NCI-H2029 (cell line): ENCODE measurements at places on chromosomes 13 and 19.

DNA sequence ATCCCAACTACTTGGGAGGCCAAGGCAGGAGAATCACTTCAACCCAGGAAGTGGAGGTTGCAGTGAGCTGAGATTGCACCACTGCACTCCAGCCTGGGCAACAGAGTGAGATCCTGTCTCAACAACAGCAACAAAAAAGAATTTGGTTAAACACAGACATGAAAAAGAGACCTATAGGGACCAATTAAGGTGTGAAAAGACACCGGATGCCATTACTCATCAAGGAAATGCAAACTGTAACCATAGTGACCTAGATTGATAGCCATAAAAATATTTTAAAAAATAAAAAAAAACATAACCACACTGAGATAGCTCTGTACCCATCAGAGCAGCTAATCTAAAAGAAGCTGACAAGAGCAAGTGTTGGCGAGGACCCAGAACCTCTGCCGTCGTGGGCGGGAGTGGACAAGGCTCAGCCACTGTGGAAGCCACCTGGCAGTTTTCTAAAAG, 37.1 kb upstream of the ISYNA1 start:
- DNase-seq, result no peak

DNA sequence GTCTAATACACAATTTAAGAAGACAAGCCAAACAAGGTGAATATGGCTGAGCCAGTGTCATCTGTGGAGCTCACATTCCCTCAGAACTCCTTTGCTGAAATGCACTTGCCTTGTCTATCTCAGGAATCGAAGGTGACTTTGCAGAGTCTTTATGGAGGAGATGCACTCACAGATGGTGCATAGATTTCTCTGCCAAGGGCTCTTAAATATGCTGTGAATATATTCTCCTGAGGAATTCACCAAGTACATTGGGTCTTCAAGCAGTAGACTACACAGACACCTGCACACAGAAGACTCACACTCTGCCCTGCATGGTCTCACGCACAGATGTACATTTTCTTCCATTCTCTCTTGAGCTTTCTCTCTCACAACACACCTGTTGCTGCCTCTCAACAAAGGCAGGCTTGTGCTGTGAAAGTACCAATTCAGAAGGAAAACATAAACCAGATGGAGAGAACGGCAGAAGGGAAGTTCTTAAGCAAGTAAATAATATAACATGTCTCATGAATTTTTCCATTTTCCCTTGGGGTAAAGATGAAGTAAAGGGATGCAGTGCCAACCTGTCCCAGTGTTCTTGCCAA, 174.7 kb downstream of the DLEU7 start:
- no peak for DNase-seq

DNA sequence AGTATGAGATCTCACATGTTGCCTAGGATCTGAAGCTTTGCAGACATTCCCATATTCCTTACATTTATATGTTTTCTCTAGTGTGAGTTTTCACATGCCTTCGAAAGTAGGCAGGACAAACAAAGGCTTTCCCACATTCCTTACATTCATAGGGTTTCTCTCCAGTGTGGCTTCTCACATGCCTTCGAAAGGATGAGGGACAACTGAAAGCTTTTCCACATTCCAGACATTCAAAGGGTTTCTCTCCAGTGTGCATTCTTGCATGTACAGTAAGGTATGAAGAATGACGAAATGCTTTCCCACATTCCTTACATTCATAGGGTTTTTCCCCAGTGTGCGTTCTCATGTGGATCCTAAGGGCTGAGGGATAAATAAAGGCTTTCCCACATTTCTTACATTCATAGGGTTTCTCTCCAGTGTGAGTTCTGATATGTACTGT, 14.2 kb downstream of the ZNF699 start:
- DNase-seq, result no peak

GRCh38 chr13:32624441-32624840, 38.2 kb downstream of the PDS5B start:
- DNase-seq, result no peak

GRCh38 chr19:14683439-14683838, 6.4 kb upstream of the ZNF333 start:
- DNase-seq, result no peak

DNA sequence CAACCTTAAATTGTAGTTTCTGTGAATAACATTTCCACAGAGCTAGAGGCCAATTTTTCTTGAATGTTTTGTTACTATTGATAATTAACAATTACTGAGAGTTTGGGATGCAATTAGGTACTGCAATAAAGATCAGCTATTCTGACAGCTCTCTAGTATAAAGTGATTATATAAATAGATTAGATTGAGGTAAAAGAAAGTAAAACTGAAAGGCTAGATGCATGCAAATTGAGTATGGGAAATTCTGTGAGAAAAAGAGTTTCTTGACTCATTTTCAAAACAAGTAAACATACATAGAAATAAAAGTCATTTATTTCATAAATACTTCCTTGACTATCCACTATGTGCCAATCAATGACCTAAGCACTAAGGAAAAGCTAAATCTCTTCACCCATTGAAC, 1087.5 kb upstream of the ATXN8OS start:
- no peak for DNase-seq

- no peak for DNase-seq
Measured at GRCh38 chr13:110652231-110652730, 36.9 kb downstream of the NAXD start.

- DNase-seq, result no peak
Measured at GRCh38 chr13:89688918-89689317, 1658.6 kb upstream of the MIR17HG start.

GRCh38 chr19:45040059-45040771, 1.4 kb downstream of the CLASRP start:
- no peak for DNase-seq

GRCh38 chr13:97192166-97192565, 30.0 kb upstream of the MBNL2 start:
- DNase-seq, result no peak

DNA sequence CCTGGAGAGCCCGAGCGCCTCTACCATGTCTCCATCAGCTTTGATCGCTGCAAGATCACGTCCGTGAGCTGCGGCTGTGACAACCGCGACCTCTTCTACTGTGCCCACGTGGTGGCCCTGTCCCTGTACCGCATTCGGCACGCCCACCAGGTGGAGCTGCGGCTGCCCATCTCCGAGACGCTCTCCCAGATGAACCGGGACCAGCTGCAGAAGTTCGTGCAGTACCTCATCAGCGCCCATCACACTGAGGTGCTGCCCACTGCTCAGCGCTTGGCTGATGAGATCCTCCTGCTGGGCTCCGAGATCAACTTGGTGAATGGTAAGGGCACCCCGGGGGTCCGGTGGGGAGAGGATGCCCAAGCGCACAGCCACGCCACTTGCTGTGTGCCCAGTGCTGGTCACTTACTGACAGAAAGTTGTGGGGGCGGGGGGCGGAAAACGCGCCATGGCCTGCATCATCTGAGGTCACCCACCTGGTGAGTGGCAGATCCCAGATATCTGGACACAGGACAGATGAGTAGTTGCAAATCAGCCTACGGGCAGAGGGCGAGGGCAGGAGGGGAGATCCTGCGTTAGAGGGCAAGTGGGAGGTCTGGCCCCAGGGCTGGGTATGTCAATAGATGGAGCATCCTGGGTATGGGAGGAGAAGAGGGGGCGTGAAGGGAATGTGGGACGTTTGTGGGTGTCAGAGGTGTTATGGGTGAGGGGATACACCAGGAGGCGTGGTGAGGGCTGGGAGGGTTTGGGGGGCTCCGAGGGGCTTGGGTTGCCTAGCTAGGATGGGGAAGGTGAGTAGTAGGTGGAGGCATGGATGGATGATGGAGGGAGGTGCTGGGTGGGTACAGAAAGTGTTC, 9.8 kb downstream of the ZSWIM4 start:
- no peak for DNase-seq

GRCh38 chr19:37988758-37989635, 82.0 kb downstream of the SIPA1L3 start:
- DNase-seq, result no peak
